ENCODE measurements at places on chromosomes 3 and 15.

- no peak for DNase-seq
These were observed 58.9 kb downstream of the TMCC1 start for GRCh38 chr3:129834580-129834979.

DNA sequence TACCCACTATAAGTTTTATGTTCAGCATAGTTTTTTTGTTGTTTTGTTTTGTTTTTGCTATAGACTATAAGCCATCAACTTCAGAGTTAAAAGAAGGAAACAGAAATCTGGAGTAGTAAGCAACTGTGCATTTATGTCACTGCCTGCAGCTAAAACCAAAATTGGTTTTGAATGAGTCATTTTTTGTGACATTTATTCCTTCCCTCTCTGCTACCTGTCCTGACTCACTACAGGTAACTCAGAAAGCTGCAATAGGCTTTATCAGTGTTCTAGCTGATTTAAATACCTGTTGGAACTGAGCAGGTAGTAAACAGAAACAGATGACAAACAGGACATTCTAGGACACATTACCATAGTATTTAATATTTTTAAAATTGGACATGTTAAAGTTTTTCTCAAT, 393.3 kb upstream of the WNT5A start:
- no peak for DNase-seq

- DNase-seq: no peak
These were observed 33.3 kb upstream of the RTP4 start for GRCh38 chr3:187334904-187335303.

- DNase-seq: no peak
These were observed 17.5 kb upstream of the ARHGEF3 start for GRCh38 chr3:56819016-56819809.

DNA sequence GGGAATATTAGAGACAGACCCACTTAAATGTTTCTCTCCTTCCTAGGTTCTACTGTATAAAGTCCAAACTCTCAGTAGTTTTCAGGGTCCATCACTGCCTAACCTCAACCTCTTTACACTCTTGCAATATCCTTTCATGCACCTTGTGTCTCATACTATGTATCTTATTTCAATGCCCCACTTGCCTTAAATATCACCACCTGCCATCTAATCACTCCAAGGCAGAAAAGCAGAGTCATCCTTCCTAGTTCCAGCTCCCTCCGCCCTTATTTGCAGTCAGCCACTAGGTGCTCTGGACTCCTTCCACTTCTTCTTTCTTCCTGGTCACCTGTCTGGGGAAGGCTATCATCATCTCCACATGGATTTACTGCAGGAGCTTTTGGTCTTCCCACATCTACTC, 322.0 kb downstream of the MFSD1 start:
- no peak for DNase-seq

DNA sequence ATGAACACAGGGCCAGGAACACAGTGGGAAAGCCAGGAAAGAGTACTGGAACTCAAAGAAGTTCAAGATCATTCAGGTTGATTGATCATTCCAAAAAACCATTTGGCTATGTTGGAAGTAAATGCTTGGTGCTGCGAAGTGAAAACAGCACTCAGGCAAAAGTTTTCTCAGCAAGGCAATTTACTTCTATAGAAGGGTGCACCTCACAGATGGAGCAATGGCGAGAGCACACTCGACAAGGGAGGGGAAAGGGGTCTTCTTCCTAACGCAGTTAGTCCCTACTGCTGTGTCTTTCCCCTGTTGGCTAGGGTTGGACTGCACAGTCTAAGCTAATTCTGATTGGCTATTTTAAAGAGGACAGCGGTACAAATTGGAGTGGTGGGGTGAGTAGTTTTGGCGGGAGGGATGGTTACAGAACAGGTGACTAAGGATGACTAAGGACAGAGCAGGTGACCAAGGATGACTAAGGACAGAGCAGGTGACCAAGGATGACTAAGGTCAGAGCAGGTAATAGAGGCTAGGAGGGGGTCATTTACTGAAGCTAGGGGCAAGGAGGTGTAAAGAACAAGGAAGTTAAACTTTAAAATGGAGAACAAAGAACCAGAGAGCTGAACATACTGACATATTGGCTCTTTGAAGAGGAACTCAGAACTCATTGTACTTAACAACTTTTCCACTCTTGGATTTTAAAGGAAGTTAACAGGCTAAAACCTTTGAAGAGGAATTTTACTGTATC, 43.3 kb downstream of the HOMER2 start:
- DNase-seq: no peak

DNA sequence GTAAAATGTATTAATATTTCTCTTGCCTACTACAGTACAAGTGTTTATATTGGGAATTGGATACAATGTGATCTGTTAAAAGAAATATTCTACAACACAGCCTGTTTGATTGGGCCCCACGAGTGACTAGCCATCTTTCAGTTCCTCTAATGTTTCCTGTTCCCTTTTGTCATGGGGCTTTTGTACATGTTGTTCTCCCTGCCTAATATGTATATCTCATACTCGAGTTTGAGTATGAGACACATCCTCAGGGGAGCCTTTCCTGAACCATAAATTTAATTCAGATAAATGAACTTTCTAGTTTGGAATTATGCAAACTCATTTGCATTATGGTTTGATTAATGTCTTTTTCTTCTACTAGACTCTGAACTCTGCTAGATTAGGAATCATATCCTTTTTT, 65.5 kb downstream of the MEF2A start:
- peak; percentile 74 for DNase-seq

- DNase-seq: no peak
These were observed 83.6 kb upstream of the SLCO3A1 start for GRCh38 chr15:91769894-91770293.

Data from NB4 (cell line).